Left ventricle myocardium superior (tissue), 1 donor: ENCODE measurements at places on chromosomes 1 and 21. TPM values are rescaled to one million over a fixed set of nuclear protein-coding genes. Genes with fewer than 3 reads are reported as not detected.

DNA sequence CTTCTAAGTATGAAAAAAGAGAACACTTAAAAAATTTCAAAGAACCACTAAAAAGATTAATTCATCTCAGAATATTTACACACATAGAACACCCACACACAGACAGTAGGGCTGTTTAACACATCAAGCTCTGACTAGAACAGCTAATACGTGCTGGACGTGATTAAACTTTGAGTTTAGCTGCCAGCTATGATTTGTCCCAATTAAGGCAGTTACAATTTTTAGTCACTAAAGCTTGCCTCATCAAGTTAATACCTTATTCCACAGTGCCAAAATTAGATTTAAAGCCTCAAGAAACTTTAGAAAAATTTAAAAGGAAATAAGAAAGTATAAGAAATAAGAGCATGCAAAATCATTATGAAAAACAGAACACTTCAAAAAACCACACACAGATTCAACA, 18.9 kb downstream of the SLC16A1 start:
- no peak for DNase-seq

GRCh38 chr1:221605569-221605968, 136.3 kb downstream of the DUSP10 start:
- DNase-seq = no peak

GRCh38 chr1:150775276-150775675, 9.7 kb upstream of the CTSS start:
- DNase-seq = no peak

GRCh38 chr1:199561334-199561733, 466.2 kb upstream of the NR5A2 start:
- DNase-seq = no peak

DNA sequence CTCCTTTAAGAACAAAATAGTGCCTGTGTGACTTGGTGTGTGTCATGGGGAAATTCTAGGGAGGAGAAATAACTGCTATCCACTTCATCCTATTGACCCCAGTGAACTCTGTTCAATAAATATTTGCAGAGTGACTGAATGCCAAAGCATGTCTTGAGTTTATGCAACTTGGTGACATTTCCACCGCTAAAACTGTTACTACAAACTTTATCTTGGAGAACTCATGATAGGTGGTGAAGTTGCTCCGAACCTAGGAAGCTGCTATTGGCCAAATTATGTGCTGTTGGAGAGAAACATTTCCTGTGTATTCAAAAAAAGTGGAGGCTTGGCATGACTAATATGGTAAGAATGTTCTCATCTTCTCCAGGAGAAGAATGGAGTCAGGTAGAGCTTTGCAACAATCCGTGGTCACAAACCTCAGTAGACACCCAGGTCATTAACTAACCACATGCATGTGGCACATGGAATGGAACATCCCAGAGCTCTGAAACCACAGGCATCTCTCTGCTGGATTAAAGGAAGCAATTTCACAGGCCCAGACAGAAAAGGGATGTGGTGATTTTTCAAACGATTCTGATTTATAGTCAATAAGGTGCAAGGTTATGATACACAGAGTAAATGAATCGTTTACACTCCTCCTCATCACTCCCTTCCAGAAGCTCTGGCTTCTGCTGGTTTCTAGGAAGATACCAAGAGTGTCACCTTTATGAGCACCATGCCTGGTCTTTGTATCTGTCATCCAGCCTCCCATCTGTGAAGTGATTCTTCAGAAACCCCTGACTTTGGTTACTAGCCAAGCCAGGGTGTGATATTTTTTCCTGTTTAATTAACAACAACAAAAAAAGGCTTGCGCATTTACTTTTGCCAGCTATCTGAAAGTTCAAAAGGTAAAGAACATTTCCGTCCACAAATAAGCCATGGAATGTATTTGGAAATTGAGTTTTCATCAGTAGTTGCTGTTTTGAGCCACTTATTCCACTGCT, 361.1 kb downstream of the TGFB2 start:
- no peak for DNase-seq

GRCh38 chr1:29732453-29732852, 496.1 kb downstream of the PTPRU start:
- no peak for DNase-seq

DNA sequence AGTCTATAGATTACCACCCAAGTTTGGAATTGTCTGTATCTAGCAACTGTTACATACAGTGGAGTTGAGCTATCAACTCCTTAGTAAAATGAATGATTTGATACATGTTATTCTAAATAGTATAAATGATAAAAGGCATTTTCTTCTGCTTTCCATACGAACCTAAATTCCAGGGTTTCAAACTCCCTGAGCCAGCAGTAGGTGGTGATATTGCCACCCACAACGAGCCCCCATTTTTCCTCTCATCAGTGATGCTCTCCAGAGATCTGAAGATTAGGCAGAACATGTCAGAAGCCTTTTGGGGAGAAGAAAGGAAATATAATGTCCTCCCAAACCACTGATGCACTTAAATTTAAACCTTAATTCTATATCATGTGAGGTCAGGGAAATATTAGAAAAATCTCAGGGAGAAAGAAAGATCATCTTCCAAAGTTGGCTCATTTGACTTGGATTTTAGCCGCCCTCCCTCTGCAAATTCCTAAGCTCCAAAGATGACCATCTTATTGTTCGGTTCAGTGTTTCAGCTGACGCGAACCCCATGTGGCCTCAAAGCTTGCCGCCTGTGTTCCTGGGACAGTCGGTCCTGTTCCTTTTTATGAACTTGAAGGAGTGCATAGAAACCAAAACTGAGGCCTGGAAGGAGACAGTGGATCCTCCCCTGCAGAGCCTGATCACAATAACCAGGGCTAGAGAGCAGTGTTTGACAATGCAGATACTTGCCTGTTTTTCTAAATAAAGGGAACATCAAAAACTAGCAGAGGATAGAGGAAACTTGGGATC, 2.3 kb downstream of the EVA1C start:
- no peak for DNase-seq

DNA sequence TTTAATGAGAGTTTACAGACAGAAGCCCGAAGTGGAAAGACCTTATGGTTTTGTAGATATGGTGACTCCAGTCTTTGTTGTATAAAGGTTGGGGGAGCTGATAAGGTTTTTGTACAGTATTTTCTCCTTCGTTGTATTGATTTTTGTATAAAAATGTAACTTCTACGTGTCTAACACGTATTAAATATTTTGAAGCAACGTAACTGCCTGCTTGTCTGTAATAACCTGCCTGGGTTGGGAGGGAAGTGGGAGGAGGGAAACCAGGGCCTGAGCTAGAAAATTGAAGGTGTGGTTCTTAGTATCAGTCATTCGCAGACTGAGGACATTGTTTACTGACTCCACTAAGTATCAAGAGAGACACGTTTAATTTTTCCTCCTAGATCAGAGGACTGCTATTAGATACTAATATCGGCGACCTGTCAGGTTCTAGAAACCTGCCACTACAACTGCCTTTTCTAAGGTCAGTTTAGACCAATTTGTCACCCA, 2.2 kb downstream of the IER5 start:
- no peak for DNase-seq

- no peak for DNase-seq
These were observed 140.5 kb downstream of the NEK7 start for GRCh38 chr1:198297281-198297680.

- DNase-seq = no peak
These were observed 48.3 kb downstream of the MPZL1 start for GRCh38 chr1:167770127-167770526.

DNA sequence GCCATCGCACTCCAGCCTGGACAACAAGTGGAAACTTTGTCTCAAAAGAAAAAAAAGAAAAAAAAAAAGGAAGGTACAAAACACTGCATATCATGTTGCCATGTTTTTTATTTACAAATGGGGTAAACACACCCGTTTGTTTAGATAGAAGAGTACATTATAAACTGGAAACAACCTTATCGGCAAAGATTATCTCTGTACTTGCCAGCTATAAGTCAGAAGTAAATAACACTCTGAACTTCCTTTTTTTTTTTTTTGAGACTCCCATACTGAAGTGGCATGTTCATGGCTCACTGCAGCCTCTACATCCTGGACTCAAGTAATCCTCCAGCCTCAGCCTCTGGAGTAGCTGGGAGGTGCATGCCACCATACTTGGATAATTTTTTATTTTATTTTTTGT, 21.9 kb downstream of the USP48 start:
- no peak for DNase-seq

DNA sequence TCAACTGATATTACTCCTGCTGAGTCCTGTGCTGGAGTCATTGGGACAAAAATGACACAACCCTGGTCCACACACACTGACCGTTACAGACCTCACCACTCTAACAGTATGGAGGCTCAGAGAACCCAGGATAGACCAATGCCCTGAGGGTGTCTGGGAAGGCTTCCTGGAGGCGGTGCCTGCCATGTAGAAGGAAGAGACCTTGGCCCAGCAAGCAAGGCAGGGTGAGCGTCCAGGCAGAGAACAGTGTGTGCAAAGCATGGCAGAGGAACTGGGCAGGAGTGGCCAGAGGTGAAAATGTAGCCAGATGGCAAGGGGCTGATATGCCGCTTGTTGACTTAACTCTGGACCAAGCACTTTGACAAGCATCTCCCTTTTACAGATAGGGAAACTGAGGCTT, 85.5 kb downstream of the VWA5B1 start:
- DNase-seq = no peak

DNA sequence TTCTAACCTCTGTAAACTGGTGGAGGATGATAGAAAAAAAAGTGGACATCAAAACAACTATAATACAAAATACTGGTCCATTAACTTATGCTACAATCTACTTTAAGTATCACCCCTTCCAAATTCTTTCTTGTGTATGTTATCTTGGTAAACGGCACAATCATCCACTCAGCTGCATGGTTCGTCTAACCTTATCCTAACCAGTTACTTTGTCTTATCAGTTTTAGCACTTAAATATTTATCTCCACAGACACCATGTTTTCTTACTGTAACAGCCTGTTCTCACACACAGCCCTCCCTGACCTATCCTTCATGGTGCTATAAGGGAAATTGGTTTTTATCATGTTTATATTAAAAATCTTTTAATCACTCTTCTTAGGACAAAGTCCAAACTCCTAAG, 157.2 kb downstream of the PTGER3 start:
- no peak for DNase-seq

GRCh38 chr1:39898648-39899603, 2.8 kb downstream of the MYCL start:
- DNase-seq = no peak

DNA sequence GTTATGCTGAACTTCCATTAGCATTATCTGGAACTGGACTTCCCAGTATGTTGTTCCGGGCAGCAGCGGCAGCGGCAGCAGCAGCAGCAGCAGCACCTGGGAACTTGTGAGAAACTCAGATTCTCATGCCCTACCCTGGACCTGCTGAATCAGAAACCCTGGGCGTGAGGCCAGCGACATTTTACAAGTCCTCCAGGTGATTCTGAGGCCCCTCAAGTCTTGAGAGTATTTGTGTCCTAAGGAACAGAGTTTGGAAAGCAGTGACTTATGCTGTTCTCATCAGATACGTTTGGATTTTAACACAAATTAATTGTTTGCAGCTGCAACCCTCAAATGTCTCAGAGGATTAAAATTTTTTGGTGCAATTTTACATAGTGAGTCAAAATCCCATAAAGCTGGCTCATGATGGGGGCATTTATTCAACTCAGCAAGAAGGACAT, 157.2 kb upstream of the KAZN start:
- DNase-seq = no peak

The BRDT gene
- total RNA-seq = not detected

The S100A14 gene
- 5.7 TPM for total RNA-seq

The VWA5B1 gene
- not detected for total RNA-seq

The PRDM15 gene
- total RNA-seq = 3.7 TPM

The OR2L8 gene
- total RNA-seq = not detected

The TPTE gene
- total RNA-seq = not detected

The BGLAP gene
- total RNA-seq = 1.1 TPM
